A549 treated with GW870086 at 1 μM for 4 hours (cell line): ENCODE measurements at places on chromosomes 2 and 18. TPM values are rescaled to one million over a fixed set of nuclear protein-coding genes. Genes with fewer than 3 reads are reported as not detected.

Gene MPPE1
- total RNA-seq: 17.2 to 21.9 TPM (median 19.0 TPM) in 5 replicates

Gene ARPC2
- total RNA-seq: 280 to 308 TPM (median 303 TPM) in 5 replicates

Gene CDH7
- 0.03 TPM in 1 of 5 replicates, not detected in the others for total RNA-seq

Gene LYPD1
- 14.4 to 20.2 TPM (median 14.6 TPM) in 5 replicates for total RNA-seq

Gene TBC1D8
- 49.9 to 75.2 TPM (median 68.2 TPM) in 5 replicates for total RNA-seq

Gene NGEF
- total RNA-seq: 14.5 to 19.4 TPM (median 18.1 TPM) in 5 replicates

Gene GALNT14
- 41.6 to 52.6 TPM (median 43.2 TPM) in 5 replicates for total RNA-seq

Gene CIB4
- total RNA-seq: 0.40 to 0.50 TPM in 2 of 5 replicates, not detected in the others

Gene ASIC4
- 0.11 to 0.15 TPM (median 0.14 TPM) in 3 of 5 replicates, not detected in the others for total RNA-seq

Gene ST6GAL2
- 15.0 to 22.9 TPM (median 17.5 TPM) in 5 replicates for total RNA-seq

Gene GRHL1
- total RNA-seq: 0.65 to 1.4 TPM (median 0.85 TPM) in 5 replicates

Gene TGFA
- 4.4 to 5.2 TPM (median 4.7 TPM) in 5 replicates for total RNA-seq

Gene ZSCAN30
- 0.38 to 1.0 TPM (median 0.95 TPM) in 5 replicates for total RNA-seq

Gene RGPD3
- total RNA-seq: 0.07 to 0.14 TPM (median 0.13 TPM) in 5 replicates

Gene GALM
- 15.7 to 17.8 TPM (median 16.8 TPM) in 5 replicates for total RNA-seq

Gene EMILIN1
- total RNA-seq: 0.32 to 0.56 TPM (median 0.45 TPM) in 5 replicates

Gene PIGN
- 8.5 to 11.6 TPM (median 10.4 TPM) in 5 replicates for total RNA-seq

Gene DPP10
- not detected in 5 replicates for total RNA-seq

Gene CXCR1
- not detected in 5 replicates for total RNA-seq

Gene BCL2
- total RNA-seq: 0.44 to 0.66 TPM (median 0.49 TPM) in 5 replicates

Gene CDH2
- total RNA-seq: 32.4 to 50.6 TPM (median 48.5 TPM) in 5 replicates

Gene DNAH6
- total RNA-seq: 0.03 to 0.10 TPM (median 0.07 TPM) in 4 of 5 replicates, not detected in the other

Gene PRKCE
- total RNA-seq: 8.2 to 10.0 TPM (median 8.4 TPM) in 5 replicates

Gene SOX11
- total RNA-seq: not detected in 5 replicates

Gene GRB14
- 6.2 to 8.4 TPM (median 6.8 TPM) in 5 replicates for total RNA-seq

Gene CD8B
- not detected in 5 replicates for total RNA-seq

Gene DSEL
- total RNA-seq: 0.31 to 0.42 TPM (median 0.39 TPM) in 5 replicates

Gene EPB41L5
- 3.3 to 5.8 TPM (median 4.8 TPM) in 5 replicates for total RNA-seq

Gene SP110
- total RNA-seq: 6.0 to 7.7 TPM (median 7.4 TPM) in 5 replicates

Gene SCN1A
- not detected in 5 replicates for total RNA-seq

Gene PROM2
- total RNA-seq: 0.03 to 0.32 TPM (median 0.18 TPM) in 4 of 5 replicates, not detected in the other

Gene PAX8
- total RNA-seq: 0.65 to 1.3 TPM (median 0.95 TPM) in 5 replicates

Gene MAP3K2
- total RNA-seq: 11.8 to 25.9 TPM (median 21.2 TPM) in 5 replicates
